ENCODE measurements at places on chromosomes 4 and X. TPM values are rescaled to one million over a fixed set of nuclear protein-coding genes. Genes with fewer than 3 reads are reported as not detected.

Gene GPC3
- not detected for total RNA-seq

Gene GLRA2
- total RNA-seq: not detected

DNA sequence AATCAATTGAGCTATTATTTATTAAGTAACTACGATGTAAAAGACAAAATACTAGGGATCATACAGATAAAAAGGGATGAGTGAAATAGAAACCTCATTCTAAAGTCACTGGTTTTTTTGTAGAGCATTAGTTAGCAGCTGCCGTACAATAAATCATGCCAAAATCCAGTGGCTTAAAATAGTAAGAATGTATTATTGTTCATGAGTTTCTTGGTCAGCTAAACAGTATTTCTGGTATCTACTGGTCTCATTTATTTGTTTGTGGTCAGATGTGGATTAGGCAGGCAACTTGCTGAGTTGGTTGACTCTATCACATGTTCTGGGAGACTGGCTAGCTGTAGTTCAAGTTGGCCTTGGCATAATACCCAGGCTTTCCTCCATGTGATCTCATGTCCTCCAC lies 667.3 kb downstream of the GALNTL6 start:
- DNase-seq: no peak

- no peak for DNase-seq
Measured at GRCh38 chr4:136319789-136320464, 1212.4 kb downstream of the PCDH18 start.

GRCh38 chr4:83932750-83933391 lies 397.0 kb downstream of the GPAT3 start:
- DNase-seq: no peak

- DNase-seq: peak; percentile 74
Measured at GRCh38 chr4:168610911-168611530, 114.2 kb downstream of the PALLD start.
